Activated CD4-positive, alpha-beta T cell treated with anti-CD3 and anti-CD28 coated beads for 1 hour (primary cell): ENCODE measurements at places on chromosomes 2 and 18.

DNA sequence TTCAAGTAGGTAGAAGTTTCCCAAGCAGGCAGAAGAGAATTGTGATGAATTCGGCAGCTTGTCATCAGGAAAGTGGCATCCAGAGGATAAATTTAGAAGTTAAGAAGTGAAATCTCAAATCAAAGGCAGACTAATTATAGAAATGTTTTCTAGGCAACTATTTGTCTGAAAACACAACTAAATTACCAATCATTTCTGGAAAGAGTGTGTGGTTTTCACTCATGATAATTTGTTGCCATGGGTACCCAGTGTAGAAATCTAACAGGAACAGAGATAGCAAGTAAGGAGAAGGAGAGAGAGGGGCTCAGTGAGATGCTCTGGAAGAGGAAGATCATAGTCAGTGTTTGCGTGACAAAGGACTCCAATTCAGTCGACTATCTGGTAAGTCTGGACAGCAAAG is 208.1 kb downstream of the NCKAP5 start:
- no peak for DNase-seq

GRCh38 chr2:177885828-177886466 is 186.6 kb downstream of the PDE11A start:
- no peak for DNase-seq

- DNase-seq: no peak
These were observed 48.9 kb downstream of the COPS8 start for GRCh38 chr2:237134321-237135230.

- no peak for DNase-seq
These were observed 232.6 kb upstream of the SKOR2 start for GRCh38 chr18:47484068-47484467.

DNA sequence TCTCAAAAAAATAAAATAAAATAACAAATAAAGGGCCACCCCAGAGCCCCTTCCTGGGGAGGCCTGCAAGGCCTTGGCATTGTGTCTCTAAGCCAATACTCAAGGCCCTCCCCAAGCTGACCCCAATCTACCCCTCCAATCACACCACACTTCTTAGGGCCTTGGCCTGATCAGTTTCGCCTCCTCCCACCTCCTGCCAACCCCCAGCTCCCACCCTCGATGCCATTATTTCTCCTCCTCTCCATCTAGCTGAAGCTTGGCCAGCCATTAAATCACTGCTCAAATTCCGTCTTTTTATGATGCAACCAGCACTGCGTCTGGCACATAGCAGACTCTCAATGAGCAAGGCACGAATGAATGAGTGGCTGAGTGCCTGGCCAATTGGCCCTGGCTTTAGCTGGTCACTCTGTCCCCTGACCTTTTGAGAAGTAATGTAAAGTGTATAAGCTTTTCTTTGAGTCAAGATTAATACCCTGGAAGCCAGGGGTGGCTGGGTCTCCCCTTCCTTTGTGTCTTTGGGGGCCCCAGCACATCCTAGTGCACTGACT is 55.9 kb downstream of the SMAD7 start:
- DNase-seq: no peak

GRCh38 chr2:101380376-101380775 is 6.9 kb downstream of the CREG2 start:
- DNase-seq: no peak

- no peak for DNase-seq
These were observed 26.8 kb downstream of the DIS3L2 start for GRCh38 chr2:231988179-231988866.

DNA sequence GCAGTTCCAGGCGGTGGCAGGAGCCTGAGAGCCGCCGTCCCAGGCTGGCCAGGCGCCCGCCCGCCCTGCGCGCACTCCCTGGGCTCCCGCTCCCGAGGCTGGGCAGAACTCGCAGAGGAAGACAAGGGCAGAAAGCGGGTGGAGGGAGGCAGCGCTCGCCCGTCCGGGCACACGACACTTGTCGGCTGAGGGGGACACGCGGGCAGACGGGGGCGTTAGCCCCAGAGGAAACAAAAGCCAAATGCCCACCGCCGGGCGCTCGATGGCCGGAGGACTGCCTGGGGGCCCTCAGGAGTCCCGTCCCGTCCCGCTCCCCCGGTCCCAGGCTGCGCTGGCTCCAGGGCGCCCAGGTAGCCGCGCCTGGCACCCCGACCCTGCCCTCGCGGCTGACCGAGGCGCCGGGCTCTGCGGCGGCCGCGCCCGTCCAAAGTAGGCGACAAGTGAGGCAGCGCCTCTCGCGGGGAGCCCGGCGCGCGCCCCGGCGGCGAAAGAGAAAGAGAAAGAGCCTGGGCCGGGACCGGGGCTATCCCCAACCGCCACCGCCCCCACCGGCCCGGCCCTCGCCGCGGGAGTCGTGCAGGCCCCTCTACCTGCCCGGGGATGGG is 491 bp downstream of the L3MBTL4 start:
- no peak for DNase-seq

GRCh38 chr2:222753251-222753824 is 81.9 kb downstream of the MOGAT1 start:
- no peak for DNase-seq

- no peak for DNase-seq
These were observed 33.6 kb downstream of the TTC32 start for GRCh38 chr2:19868224-19868623.

GRCh38 chr2:160362541-160362940 is 131.1 kb downstream of the RBMS1 start:
- no peak for DNase-seq

- no peak for DNase-seq
These were observed 24.8 kb downstream of the NCK2 start for GRCh38 chr2:105769504-105769903.

- no peak for DNase-seq
These were observed 562.4 kb downstream of the RNF144A start for GRCh38 chr2:7479603-7480002.

DNA sequence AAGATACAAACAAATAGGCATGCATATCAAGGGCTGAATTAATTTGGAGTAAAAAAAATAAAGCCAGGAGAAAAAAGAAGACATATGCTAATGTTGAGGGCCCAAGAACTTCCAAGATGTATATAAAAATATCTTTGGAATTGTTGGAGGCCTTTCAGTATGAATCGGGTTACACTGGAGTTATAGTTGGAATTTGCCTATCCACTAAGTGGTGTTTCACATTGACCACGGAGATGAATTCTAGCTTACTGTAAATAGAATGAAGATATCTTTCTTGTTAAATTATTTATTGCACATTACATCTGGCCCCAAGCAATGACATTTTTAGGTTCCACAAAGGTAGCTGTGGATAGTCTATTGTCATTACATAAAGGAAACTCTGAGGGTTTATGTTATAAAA is 38.5 kb upstream of the TRIB2 start:
- no peak for DNase-seq

DNA sequence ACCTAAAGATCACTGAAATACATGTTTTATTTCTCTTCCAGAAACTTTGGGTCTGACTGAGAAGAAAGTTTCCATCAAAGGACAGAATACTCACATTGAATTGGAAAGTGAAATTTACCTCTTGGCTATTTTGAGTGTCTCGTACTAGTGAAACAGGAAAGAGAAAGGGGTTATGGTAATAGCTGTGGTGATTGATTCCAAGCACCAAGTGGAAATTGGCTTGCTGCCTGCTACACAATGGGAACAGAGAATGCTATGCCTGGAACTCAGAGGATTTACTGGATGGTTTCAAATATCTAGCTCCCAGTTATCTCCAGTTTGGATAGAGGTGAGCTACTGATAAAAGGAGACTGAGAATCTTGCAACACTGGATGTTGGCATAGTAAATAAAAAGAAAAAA is 492.8 kb upstream of the FSIP2 start:
- DNase-seq: no peak

DNA sequence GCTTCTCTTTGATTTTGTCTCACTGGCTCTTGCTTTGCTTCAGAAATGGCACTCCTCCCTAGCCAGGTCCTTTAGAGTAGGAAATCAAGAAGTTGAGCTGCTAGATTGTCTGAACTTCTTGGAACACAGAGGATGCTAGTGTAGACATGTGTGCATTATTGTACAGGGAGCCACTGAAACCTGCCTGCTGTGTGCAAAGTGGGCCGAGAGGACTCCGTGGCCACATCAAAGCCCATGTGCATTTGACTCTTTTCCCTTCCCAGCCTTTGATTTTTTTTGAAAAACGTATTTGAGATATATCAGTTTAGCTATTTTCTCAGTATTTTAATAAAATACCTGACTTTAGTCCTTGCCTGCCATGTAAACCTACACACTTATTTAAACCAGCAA is 83.1 kb downstream of the TMEM247 start:
- DNase-seq: no peak

DNA sequence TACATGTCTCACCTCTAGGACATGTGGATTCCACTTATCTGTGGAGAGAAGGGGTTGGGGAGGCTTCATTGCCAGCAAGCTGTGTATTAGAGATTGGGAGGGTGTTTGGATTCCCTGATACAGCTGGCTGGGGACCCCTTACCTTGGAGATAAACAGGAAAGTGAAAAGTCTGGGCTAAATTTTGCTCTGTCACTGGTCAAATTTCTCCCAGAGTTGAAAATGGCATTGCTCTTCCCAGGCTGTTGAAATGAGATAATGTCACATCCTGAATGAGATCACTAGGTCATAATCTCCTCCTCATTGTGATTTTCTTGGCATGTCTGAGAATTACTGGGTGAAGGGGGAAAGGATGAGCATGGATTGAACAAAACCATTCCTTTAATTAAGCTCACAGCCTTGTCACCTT is 265.0 kb upstream of the PARD3B start:
- no peak for DNase-seq

DNA sequence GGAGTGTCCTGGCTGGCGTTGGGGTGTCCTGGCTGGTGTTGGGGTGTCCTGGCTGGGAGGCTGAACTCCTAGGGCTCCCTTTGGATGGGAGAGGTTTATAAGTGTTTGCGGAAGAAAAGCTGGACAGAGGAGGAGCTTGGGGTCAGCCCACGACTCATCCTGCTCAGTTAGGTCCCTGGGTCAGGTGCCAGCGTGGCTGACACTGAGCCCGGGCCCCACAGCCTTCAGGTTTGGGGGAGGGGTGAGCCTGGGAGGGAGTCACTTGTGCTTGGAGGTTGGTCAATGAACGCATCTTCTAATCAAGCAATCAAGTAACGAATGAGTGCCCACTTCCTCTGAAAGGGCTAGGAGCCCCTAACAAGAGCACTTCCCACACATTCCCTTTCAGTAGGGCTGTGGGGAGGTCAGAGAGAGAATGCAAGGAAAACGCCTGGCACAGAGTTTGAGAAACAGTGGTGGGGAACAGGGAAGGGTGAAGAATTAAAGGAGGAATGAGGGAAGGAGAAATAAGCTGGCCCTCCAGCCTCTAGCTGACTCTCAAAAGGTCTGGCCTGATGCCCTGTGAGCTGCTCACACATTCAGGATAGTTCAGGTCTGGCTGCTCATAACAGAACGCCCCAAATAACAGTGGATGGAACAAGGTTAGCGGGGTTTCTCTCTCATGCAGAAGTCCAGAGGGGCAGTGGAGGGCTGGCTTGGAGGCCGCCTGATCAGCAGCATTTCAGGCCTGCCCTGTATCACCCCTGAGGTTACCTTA is 670 bp downstream of the KCNIP3 start:
- DNase-seq: no peak

- no peak for DNase-seq
These were observed 575.5 kb downstream of the LRRTM4 start for GRCh38 chr2:76946631-76947145.

DNA sequence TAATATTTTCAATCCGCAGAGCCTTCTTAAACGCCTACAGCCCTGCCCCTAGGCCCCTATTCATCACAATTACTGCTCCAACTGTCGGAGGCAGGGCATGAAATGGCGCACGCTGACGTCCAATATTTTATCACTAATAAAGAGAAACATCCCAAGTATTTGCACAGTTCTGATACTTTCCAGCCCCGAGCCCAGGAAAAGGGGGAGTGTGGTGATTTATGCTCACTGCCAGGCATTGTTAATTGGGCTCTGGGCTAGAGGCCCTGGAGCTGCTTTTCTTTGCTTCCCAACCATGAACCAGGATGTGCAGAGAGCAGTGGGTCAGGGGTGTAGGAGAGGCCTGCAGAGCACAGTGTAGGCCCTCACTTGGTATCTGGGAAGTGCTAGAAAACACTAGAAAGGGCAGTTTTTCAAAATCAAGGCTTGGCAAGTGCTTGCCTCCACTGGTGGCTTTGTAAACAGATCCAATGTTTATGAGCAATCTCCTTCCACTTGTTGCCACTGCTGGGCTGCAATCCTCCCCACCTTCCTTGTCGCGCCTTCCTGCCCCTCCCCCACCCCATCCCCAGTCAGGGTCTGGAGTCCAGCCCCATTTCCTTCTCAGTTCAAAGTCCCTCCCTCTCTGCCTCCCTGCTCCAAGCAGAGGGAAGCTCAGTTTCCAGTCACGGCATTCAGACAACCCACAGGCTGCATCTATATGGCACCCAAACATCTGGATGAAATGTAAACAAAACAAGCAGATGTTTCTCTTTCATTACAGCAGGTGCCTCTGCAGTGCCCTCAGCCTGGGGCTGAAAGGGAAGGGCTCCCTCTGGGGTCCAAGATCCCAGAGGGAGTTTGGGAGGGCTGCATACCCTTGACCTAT is 83.9 kb upstream of the PKDCC start:
- no peak for DNase-seq

GRCh38 chr2:130736487-130736886 is 7.6 kb downstream of the GPR148 start:
- no peak for DNase-seq

GRCh38 chr18:7772510-7772888 is 205.4 kb downstream of the PTPRM start:
- DNase-seq: no peak

- DNase-seq: no peak
These were observed 1.4 kb downstream of the GCFC2 start for GRCh38 chr2:75709297-75709696.

- DNase-seq: no peak
These were observed 105.1 kb downstream of the SLC8A1 start for GRCh38 chr2:40346535-40347354.

GRCh38 chr2:201233192-201233811 is 27.0 kb upstream of the CASP8 start:
- DNase-seq: peak; percentile 75

GRCh38 chr2:56754066-56754615 is 570.4 kb downstream of the CCDC85A start:
- no peak for DNase-seq

GRCh38 chr2:99181624-99182000 is 628 bp downstream of the MRPL30 start:
- DNase-seq: no peak

- DNase-seq: no peak
These were observed 752.0 kb upstream of the HS6ST1 start for GRCh38 chr2:129070663-129071062.

- DNase-seq: no peak
These were observed 71.2 kb downstream of the CERKL start for GRCh38 chr2:181585732-181586131.

- DNase-seq: no peak
These were observed 21.9 kb upstream of the DNAJC10 start for GRCh38 chr2:182694189-182694588.

- no peak for DNase-seq
These were observed 429.1 kb downstream of the CBLN2 start for GRCh38 chr18:72114801-72115594.

DNA sequence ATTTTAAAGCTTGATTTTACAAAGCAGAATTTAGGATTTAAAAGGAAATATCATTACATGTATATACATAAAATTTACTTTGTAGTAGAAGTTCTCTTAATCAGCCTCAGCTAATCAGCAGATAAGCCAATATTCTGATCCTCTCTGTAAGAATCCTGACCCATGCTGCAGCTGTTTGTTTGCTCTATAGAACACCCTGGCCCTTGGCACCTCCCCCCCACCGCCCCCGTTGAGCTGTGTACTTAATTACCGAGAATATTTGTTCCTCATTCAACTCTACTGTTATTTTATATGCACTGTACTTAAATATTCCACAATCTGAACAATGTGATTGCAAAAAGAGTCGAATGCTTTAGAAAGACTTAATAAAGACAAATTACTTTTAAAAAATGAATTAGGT is 98.0 kb downstream of the EVA1A start:
- DNase-seq: no peak

GRCh38 chr18:48371854-48372602 is 37.2 kb downstream of the ZBTB7C start:
- DNase-seq: no peak
